Cerebellar nuclear complex (tissue), 1 donor: ENCODE measurements at places on chromosomes 3 and 15.

GRCh38 chr15:69573815-69574475, 121.3 kb downstream of the RPLP1 start:
- DNase-seq, result no peak

GRCh38 chr3:170092907-170093306, 55.1 kb downstream of the GPR160 start:
- DNase-seq, result no peak

- DNase-seq, result no peak
Measured at GRCh38 chr3:56989169-56989976, 71.1 kb upstream of the SPATA12 start.

DNA sequence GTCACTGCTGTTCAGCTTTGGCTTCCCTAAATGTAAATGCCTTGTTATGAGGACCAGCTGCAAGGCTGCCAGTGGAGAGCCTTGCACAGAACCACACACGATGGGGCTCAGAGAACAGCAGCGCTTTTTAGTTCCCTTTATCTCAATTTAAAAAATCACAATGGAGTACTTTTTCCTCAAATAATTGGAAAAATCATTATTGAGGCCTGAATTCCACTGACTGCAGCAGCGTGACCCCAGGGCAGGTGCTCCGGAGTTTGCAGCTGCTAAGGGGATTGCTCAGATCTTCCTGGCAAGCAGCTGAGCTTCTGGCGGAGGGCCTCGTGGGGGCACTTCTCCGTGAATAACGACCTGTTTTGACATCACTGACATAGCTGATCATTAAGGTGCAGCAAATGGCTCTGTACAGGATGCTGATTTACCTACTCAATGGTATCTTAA, 245.6 kb upstream of the TRIM42 start:
- no peak for DNase-seq

DNA sequence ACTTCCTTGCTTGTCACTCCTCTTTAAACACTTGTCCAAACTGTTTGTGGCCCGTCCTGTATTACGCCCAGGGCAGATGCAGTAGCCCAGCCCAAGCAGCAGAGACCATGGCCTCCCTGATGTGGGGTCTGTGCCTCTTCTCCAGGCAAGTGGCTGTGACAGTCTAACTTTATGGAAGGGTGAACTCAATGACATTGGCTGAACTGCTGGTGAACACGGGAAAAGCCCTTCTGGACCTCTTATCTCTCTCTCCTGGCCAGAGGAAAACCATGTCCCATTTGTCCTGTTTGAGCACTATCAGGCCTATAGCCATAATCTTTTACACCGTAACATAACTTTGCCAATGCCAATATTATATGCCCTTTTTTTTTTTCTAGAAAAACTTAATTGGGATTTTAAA, 67.6 kb downstream of the SMAD3 start:
- no peak for DNase-seq

DNA sequence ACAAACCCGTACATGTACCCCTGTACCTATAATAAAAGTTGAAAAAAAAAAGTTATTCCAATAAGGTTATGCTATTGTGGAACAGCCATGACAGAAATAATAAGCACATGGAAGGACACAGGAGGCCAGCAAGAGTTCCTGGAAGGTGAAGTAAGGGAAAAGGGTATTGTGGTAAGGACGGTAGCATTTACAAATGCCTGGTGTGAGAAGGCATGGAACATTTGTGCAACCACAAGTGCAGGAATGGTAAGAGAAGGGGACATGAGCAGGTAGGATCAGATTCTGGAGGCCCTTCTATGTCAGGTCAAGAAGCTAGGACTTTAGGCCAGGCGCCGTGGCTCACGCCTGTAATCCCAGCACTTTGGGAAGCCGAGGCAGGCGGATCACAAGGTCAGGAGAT, 82.5 kb downstream of the PPP2R3A start:
- DNase-seq, result no peak
